ENCODE measurements at places on chromosomes 5 and 9. TPM values are rescaled to one million over a fixed set of nuclear protein-coding genes. Genes with fewer than 3 reads are reported as not detected.

- DNase-seq = no peak
These were observed 90.7 kb downstream of the SMIM15 start for GRCh38 chr5:61071526-61071925.

DNA sequence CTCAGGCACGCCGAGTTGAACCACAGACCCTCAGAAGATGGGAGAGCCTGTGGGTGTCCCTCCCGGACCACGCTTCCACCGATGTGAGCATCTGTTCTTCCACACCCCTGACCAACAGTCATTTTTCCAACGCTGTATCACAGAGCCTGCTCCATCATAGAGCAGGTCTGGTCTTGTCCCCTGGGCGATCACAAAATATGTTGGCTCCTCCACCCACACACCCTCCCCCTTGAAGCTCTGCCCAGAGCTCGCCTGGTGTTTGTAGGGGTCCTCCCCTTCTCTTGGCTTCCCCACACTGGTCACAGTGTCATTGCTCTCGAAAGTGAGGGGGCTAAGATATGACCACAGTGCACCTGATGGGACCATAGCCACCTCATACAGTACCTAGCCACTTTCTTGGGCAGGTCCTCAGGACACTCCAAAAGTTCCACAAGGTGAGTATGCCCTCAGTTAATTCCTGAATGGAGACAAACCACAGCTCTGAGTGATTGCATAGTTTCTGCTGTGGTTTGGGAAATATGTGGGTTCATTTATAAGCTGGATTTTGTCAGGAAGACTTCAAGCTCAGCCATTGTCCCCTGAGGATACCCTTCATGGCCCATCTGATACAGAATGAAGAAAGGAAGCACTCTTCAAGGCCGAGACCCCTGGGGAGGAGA lies 3.5 kb upstream of the ZNF618 start:
- no peak for DNase-seq

DNA sequence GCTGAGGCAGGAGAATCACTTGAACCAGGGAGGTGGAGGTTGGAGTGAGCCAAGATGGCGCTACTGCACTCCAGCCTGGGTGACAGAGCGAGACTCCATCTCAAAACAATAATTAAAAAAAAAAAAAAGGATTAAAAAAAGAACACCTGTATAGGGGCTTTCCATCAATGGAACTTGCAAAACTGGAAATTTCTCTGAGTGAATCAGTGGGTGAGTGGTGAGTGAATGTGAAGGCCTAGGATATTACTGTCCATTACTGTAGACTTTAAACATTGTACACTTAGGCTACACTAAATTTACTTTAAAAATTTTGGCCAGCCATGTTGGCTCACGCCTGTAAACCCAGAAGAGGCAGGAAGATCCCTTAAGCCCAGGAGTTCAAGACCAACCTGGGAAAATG lies 5.7 kb upstream of the RARS1 start:
- DNase-seq = no peak

DNA sequence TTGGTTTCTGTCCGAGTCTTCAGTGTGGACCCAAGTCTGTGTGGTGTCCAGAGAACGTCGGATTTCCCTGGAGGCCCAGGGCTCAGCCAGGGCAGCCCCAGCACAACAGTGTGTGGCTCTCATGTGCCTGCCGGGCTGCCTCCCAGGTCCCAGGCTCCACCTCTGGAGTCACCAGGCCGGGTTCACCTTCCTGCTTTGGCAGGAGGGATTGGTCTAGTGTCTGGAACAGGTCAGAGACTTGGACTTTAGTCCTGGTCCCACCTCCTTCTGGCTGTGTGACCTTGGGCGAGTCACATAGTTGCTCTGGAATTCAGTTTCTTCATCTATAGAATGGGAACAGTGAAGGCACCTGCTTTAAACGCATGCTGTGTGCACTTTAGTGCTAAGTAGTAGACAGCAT lies 3.2 kb downstream of the DOLPP1 start:
- DNase-seq = no peak

- no peak for DNase-seq
These were observed 100.7 kb downstream of the PDE8B start for GRCh38 chr5:77311214-77311571.

DNA sequence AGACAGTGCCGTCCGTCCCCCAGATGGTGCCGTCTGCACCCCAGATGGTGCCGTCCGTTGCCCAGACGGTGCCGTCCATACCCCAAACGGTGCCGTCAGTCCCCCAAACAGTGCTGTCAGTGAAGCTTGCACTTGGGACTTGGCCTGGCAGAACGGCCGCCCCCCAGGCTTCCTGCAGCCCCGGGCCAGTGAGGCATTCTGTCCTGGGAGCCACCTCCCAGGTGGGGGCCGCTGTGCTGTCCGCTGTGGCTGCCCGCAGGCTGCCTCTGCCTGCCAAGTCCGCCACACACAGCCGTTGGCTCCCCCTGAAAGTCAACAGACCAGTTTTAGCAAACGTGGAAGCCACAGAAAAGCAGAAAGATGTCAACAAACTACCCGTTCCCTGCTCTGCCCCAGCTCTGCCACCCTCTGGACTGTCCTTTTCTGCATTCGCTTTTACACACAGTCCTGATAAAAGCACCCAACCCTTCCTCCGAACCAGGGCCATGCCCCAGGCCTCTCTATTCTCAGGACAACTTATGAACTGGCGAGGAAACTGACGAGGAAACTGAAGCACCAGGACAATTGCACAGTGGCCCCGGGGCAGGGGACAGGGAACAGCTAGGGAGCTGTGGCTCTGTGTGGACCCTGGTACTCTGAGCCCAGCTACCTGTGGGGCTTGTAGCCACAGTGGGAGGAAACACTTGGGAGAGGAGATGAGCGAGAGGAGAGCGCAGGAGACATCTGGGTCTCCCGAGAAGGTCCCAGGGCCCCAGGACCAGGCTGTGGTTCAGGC lies 39.6 kb upstream of the RXRA start:
- DNase-seq = peak; percentile 49

TAF1L gene
- total RNA-seq = 0.06 TPM

RHOBTB3 gene
- total RNA-seq = 53.2 TPM
